ENCODE measurements at places on chromosomes 3 and 15. TPM values are rescaled to one million over a fixed set of nuclear protein-coding genes. Genes with fewer than 3 reads are reported as not detected.

Gene CCDC33
- not detected for total RNA-seq

Gene SLC12A1
- not detected for total RNA-seq

Gene GOLGA8S
- total RNA-seq, result 0.16 TPM

Gene TRH
- total RNA-seq, result not detected

Gene ACAP2
- total RNA-seq, result 12.8 TPM

Gene ABHD17C
- total RNA-seq, result 8.0 TPM

Gene COL6A5
- total RNA-seq, result not detected

Gene ALDH1A2
- total RNA-seq, result 9.7 TPM

Gene TMEM207
- not detected for total RNA-seq

Gene RBMS3
- total RNA-seq, result 25.3 TPM

Gene MEX3B
- 3.5 TPM for total RNA-seq

Gene WNT7A
- total RNA-seq, result not detected

Gene TMC3
- not detected for total RNA-seq

Gene MESP2
- total RNA-seq, result 0.13 TPM

Gene ITGA11
- 32.2 TPM for total RNA-seq

Gene NEDD4
- total RNA-seq, result 8.1 TPM

Gene CP
- total RNA-seq, result 4.7 TPM

Gene MEF2A
- 137 TPM for total RNA-seq

Gene FANCD2OS
- total RNA-seq, result not detected

Gene GRM2
- 0.08 TPM for total RNA-seq
